Foreskin keratinocyte (primary cell): ENCODE measurements at places on chromosomes 5 and 9. TPM values are rescaled to one million over a fixed set of nuclear protein-coding genes. Genes with fewer than 3 reads are reported as not detected.

The GALT gene
- total RNA-seq = 30.5 and 42.4 TPM in 2 replicates

The TMEM174 gene
- not detected in 2 replicates for total RNA-seq

The RC3H2 gene
- total RNA-seq = 39.4 and 44.8 TPM in 2 replicates

The IL7R gene
- total RNA-seq = 4.5 and 6.7 TPM in 2 replicates

The SPATA31D4 gene
- not detected in 2 replicates for total RNA-seq

The FBP2 gene
- not detected in 2 replicates for total RNA-seq

The SLC36A2 gene
- not detected in 2 replicates for total RNA-seq

The IFNB1 gene
- total RNA-seq = not detected in 2 replicates

The ACTL7A gene
- not detected in 2 replicates for total RNA-seq

The PIP5KL1 gene
- 4.7 and 6.3 TPM in 2 replicates for total RNA-seq

The KCNIP1 gene
- total RNA-seq = not detected in 2 replicates

The SLC34A3 gene
- not detected in 2 replicates for total RNA-seq

The BAAT gene
- total RNA-seq = 0.04 TPM in 1 of 2 replicates, not detected in the other

The CDH12 gene
- not detected in 2 replicates for total RNA-seq
